ENCODE measurements at places on chromosomes 6 and 20. TPM values are rescaled to one million over a fixed set of nuclear protein-coding genes. Genes with fewer than 3 reads are reported as not detected.

The TMC2 gene
- total RNA-seq, result not detected

GRCh38 chr6:143003676-143004075, 57.0 kb upstream of the AIG1 start:
- no peak overlapping the region for H3K4me3 ChIP-seq
- H3K27me3 ChIP-seq, result no peaks in the 10 kb centered on the region
- H3K36me3 ChIP-seq, result no peaks in the 10 kb centered on the region
- H3K4me1 ChIP-seq, result no peaks in the 10 kb centered on the region

- no peaks in the 10 kb centered on the region for H3K4me1 ChIP-seq
- no peaks in the 10 kb centered on the region for H3K36me3 ChIP-seq
- no peak for DNase-seq
- H3K27me3 ChIP-seq, result peaks cover 33% of the 10 kb centered on the region
- no peak overlapping the region for H3K27ac ChIP-seq
- no peak overlapping the region for H3K4me3 ChIP-seq
Measured at GRCh38 chr6:41191569-41191968, 9.4 kb downstream of the TREML2 start.

GRCh38 chr20:33322456-33322855, 39.4 kb downstream of the BPIFB1 start:
- no peak for DNase-seq
- no peaks in the 10 kb centered on the region for H3K36me3 ChIP-seq
- peaks cover 45% of the 10 kb centered on the region for H3K27me3 ChIP-seq
- no peak overlapping the region for H3K4me3 ChIP-seq

- H3K4me3 ChIP-seq, result no peak overlapping the region
- DNase-seq, result no peak
- H3K36me3 ChIP-seq, result no peaks in the 10 kb centered on the region
- peak overlapping the region; percentile 26 for H3K27ac ChIP-seq
- H3K4me1 ChIP-seq, result peaks cover 55% of the 10 kb centered on the region
- no peaks in the 10 kb centered on the region for H3K27me3 ChIP-seq
Measured at GRCh38 chr6:17703256-17703694, 3.5 kb downstream of the NUP153 start.

GRCh38 chr20:32577657-32578056, 7.5 kb downstream of the NOL4L start:
- no peak overlapping the region for H3K4me3 ChIP-seq
- peaks cover 4% of the 10 kb centered on the region for H3K4me1 ChIP-seq
- no peak overlapping the region for H3K27ac ChIP-seq
- no peaks in the 10 kb centered on the region for H3K36me3 ChIP-seq
- no peak for DNase-seq
- peaks cover 7% of the 10 kb centered on the region for H3K27me3 ChIP-seq

The BPIFB2 gene
- total RNA-seq, result not detected

- H3K27me3 ChIP-seq, result no peaks in the 10 kb centered on the region
- DNase-seq, result peak; percentile 89
- H3K36me3 ChIP-seq, result no peaks in the 10 kb centered on the region
- H3K4me1 ChIP-seq, result peaks cover 85% of the 10 kb centered on the region
- peak overlapping the region; percentile 96 for H3K27ac ChIP-seq
Measured at GRCh38 chr6:31821301-31822035, 6.1 kb upstream of the HSPA1B start.

DNA sequence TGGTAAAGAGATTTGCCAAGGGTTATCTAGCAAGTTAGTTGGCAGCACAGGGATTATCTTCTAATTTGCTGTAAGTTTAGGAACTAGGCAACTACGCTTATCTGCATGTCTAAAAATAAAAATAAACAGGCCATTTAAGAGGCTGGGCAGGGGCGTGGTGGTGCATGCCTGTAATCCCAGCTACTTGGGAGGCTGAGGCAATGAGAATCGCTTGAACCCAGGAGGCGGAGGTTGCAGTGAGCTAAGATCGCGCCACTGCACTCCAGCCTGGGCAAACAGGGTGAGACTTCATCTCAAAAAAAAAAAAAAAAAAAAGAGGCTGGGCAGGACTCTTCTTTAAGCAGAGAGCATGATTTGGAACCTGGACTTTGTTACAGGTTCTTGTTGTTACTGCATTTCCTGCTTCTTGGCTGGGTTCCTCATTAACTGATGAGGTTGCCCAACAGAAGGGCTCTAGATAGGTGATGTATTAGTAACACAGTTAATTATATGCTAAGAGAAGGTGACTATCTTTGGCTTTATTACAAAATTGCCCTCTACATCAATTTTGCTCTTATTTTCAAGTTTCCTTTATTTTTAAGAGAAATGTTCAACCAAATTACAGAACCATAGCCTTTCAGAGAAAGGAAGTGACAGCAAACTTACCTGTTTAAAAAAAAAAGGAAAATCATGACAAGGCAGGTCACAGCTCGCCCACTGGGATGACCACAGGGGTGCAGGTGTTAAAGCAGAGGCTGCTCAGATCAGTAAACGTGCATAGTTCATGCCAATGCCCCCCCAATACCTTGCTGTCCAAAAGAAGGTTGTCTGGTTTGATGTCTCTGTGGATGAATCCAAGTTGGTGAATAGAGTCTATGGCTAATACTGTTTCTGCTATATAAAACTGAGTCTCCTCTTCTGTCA, 32.5 kb downstream of the STK38 start:
- H3K27ac ChIP-seq, result no peak overlapping the region
- peaks cover 67% of the 10 kb centered on the region for H3K36me3 ChIP-seq
- DNase-seq, result no peak
- peaks cover 8% of the 10 kb centered on the region for H3K4me1 ChIP-seq

The MOXD1 gene
- 16.7 TPM for total RNA-seq

DNA sequence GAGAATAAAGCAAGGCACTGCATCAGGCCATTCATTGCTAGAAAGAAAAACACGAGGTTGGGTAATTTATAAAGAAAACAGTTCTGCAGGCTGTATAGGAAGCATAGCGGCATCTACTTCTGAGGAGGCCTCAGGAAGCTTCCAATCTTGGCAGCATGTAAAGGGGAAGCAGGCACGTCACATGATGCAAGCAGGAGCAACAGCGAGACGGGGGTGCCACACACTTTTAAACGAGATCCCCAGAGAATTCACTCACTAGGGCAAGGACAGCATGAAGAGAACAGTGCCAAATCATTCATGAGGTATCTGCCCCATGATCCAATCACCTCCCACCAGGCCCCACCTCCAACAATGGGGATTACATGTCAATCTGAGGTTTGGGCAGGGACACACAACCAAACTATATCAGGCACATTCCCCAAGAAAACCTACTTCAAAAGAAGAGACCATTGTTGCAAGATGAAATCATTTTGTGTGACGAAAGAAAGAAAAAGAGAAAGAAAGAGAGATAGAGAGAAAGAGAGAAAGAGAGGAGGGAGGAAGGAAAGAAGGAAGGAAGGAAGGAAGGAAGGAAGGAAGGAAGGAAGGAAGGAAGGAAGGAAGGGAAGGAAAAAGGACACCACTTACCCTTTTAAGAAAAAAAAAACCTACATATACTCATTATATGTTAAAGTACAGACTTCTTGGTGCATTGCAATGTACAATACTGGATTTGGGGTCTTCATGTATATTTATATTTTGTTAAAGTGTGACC, 95.9 kb upstream of the PLEKHG1 start:
- H3K27me3 ChIP-seq, result no peaks in the 10 kb centered on the region
- no peak overlapping the region for H3K4me3 ChIP-seq
- H3K36me3 ChIP-seq, result no peaks in the 10 kb centered on the region
- no peak for DNase-seq
- H3K27ac ChIP-seq, result no peak overlapping the region

The HLA-DQA2 gene
- total RNA-seq, result 4.7 TPM

The HLA-G gene
- total RNA-seq, result 0.80 TPM

DNA sequence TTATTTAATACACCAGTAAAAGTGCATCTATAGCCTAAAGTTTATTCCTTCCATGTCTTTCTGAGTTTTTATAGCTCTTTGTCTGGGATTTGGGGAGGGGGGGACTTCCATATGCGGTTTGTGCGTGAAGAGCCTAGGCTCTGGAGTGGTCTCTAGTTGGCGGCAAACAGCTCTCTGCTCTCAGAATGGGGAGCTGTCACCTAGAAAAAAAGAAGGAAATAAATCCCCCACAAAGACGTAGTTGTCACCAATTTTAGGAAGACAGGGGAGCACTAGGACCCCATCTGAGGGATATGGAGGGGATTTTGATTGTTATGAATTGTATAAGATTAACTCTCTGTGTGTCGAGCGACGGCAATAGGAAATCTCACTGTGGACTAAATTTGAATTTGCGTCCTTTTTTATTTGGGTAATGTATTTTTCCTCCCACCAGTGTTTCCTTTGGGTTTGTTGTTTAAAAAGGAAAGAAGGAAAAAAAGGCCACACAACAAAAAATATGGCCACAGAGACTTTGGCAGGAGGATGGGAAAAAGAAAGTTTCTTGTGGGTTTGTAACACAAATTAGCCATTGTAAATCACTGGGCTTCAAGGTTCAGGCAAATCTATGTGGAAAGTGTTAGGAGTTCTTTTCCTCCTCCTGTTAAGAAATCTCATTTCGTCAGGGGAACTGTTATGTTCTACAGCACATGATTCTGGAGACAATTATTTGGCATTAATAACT, 7.4 kb downstream of the POU3F2 start:
- DNase-seq, result no peak
- peaks cover 100% of the 10 kb centered on the region for H3K27me3 ChIP-seq
- no peak overlapping the region for H3K4me3 ChIP-seq
- no peaks in the 10 kb centered on the region for H3K36me3 ChIP-seq
- H3K4me1 ChIP-seq, result peaks cover 23% of the 10 kb centered on the region

The BTN1A1 gene
- total RNA-seq, result not detected

The VSX1 gene
- total RNA-seq, result not detected

DNA sequence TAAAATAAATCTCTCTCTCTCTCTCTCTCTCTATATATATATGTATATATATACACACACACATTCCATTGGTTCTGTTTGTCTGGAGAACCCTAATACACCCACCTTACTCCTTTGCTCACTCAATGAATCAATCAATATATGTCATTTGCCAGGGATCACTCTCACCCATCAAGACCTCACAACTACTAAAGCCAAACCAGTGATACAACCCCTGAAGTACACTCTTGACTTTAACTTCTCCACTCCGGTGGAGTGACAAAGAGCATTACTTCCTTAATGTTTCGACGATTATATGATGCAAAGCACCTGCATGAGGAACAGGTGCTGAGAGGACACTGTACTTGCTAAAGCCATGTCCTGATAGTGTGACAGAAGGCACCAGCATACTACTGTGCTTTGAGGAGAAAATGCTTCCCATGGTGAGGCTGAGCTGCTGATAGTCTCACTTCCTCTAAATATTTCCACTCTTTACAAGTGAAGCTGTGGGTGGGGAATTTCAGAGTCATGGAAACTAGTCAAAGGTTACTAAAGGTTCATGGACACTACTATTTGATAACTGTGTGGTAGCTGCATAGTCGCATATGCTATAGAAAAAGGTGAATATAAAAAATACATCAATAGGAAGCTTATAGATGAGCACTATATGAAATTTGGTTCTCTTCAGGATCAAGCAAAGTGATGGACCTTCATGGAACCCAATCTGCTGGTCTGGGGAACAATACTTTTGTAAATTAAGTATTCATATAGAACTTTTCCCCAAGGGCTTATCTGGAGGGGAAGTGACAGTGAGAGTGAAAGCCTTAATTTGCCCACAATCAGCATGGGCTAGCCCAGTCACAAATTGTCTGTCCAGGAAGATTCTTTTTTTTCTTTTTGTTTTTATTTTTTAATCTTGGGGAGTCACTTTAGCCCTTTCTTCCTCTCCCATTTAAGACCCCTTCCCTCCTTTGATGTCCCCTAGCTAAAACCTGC, 141.9 kb upstream of the NEDD9 start:
- H3K4me1 ChIP-seq, result no peaks in the 10 kb centered on the region
- H3K27me3 ChIP-seq, result no peaks in the 10 kb centered on the region
- no peak for DNase-seq
- no peak overlapping the region for H3K27ac ChIP-seq

- no peak for DNase-seq
- no peaks in the 10 kb centered on the region for H3K27me3 ChIP-seq
- H3K4me1 ChIP-seq, result no peaks in the 10 kb centered on the region
- H3K27ac ChIP-seq, result no peak overlapping the region
Measured at GRCh38 chr6:100892116-100892515, 11.0 kb upstream of the ASCC3 start.

- H3K27me3 ChIP-seq, result peaks cover 25% of the 10 kb centered on the region
- no peak overlapping the region for H3K4me3 ChIP-seq
- no peak for DNase-seq
- H3K4me1 ChIP-seq, result no peaks in the 10 kb centered on the region
- H3K36me3 ChIP-seq, result no peaks in the 10 kb centered on the region
Measured at GRCh38 chr6:1587546-1587945, 22.2 kb upstream of the FOXC1 start.

GRCh38 chr6:134148566-134148965, 96.1 kb upstream of the SLC2A12 start:
- no peak for DNase-seq
- no peaks in the 10 kb centered on the region for H3K4me1 ChIP-seq
- no peak overlapping the region for H3K27ac ChIP-seq
- no peak overlapping the region for H3K4me3 ChIP-seq
- no peaks in the 10 kb centered on the region for H3K36me3 ChIP-seq

The LST1 gene
- 7.1 TPM for total RNA-seq

The AKAP12 gene
- total RNA-seq, result 11.5 TPM

DNA sequence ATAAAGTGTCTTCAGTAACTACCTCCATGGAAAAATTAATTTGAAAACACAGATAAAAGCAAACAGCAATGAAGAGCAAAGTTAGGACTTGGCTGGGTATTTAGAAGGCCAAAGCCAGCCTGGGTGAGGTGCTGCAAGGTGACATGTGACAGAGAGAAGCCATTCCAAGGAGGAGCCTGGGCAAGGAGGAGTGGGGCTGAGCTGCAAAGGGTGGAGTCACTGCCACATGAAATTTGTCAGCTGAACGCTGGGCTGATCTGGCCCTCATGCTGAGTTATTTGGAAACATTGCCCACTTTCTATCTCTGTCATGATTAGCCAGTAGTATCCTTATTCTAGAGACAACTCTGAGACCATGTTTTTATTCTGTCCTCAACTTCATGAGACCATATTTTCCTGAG, 76.3 kb downstream of the PERP start:
- no peak for DNase-seq
- H3K27ac ChIP-seq, result peak overlapping the region; percentile 86
- H3K4me1 ChIP-seq, result peaks cover 48% of the 10 kb centered on the region
- no peaks in the 10 kb centered on the region for H3K27me3 ChIP-seq
- H3K36me3 ChIP-seq, result no peaks in the 10 kb centered on the region

- no peak for DNase-seq
- no peaks in the 10 kb centered on the region for H3K36me3 ChIP-seq
- no peak overlapping the region for H3K27ac ChIP-seq
- no peaks in the 10 kb centered on the region for H3K27me3 ChIP-seq
- H3K4me3 ChIP-seq, result no peak overlapping the region
Measured at GRCh38 chr20:5357946-5358345, 41.2 kb upstream of the PROKR2 start.

The GNRH2 gene
- total RNA-seq, result not detected

The DUSP15 gene
- 2.4 TPM for total RNA-seq

The TSHZ2 gene
- total RNA-seq, result 22.6 TPM

Data from suprapubic skin (tissue), 4 donors.